ENCODE measurements at places on chromosomes 4 and X.

DNA sequence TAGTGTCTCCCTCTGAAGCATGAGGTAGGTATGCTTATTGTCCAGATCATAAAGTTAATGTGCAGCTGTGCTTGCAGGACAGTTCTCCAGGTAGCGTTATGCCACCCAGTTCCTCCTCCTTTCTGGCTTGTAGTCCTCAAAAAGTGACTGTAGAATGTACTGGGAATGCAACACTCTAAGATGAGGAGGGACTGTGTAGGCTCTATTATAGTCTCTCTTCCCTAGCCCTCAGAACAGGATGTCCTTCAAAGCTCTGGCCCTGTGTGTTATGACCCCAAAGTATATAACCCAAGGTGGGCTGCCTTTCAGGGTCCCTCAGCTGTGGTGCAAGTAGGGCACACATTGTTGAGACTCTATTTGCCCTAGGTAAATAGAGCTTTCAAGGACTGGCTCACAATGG is 20.8 kb upstream of the MANBA start:
- no peak for DNase-seq

GRCh38 chr4:101987623-101988243 is 197.2 kb downstream of the BANK1 start:
- no peak for DNase-seq

DNA sequence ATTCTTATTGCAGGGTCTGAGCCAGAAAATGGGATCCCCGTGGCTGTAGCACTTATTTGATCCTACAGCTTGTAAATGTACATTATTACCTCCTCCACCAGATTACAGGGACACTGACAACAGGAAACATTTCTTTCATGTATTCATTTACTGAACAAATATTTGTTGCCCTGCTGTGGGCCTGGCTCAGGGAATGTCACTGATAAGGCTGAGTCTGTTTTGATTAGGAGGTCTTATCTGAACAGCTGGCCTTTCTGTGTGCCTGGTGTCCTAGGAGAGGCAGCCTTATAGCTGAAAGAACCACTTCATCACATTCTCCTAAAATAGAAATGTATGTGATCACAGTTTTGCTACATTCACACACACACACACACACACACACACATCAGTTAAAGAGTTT is 45.5 kb upstream of the PROM1 start:
- peak; percentile 16 for DNase-seq

DNA sequence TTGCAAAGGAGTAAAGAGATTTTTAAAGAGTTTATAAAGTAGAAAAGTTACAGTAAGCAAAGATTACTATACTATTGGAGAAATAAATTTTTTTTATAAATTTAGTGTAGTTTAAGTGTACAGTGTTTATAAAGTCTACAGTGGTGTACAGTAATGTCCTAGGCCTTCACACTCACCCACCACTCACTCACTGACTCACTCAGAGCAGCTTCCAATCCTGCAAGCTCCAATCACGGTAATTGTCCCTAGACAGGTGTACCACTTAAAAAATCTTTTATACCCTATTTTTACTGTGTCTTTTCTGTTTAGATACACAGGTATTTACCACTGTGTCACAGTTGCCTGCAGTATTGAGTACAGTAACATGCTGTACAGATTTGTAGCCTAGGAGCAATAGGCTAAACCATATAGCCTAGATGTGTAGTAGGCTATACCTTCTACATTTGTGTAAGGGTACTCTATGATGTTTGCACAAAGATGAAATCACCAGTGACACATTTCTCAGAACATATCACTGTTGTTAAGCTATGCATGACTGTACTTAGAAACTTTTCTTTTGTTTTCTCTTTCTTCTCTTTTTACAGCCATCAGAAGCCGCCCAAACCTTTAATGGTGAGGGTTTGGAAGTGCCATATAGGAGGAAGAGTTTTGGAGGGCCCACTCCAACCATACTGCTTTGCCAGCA is 11.8 kb upstream of the SH3RF1 start:
- DNase-seq = peak; percentile 70

DNA sequence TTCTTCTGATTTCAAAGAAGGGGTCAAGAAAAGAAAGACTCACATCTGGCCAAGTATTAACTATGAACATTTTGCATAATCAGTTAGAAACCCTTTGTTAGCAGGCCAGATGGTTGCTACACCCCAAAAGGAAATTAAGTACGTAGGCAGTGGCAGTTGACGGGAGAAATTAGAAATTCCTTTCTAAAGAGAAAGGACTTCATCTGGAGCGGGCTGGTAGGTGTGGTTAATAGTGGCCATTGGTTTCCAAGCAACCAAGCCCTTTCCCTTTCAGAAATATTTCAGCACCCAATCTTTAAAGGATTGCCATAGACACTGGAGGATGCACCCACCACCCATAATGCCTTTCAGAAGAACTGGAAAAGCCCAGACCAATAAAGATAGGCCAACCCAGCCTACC is 235.7 kb upstream of the LDB2 start:
- no peak for DNase-seq
